Lung microvascular endothelial cell (primary cell): ENCODE measurements at places on chromosomes 3 and 15. TPM values are rescaled to one million over a fixed set of nuclear protein-coding genes. Genes with fewer than 3 reads are reported as not detected.

The UBE2E2 gene
- total RNA-seq = 20.4 and 28.5 TPM in 2 replicates

The FRMD5 gene
- 0.99 and 1.5 TPM in 2 replicates for total RNA-seq

The LSG1 gene
- total RNA-seq = 48.6 and 54.6 TPM in 2 replicates

The CSTA gene
- not detected in 2 replicates for total RNA-seq

The CP gene
- total RNA-seq = under 0.01 and 0.60 TPM in 2 replicates

The CCDC39 gene
- not detected in 2 replicates for total RNA-seq

The ZNF621 gene
- 5.0 and 6.0 TPM in 2 replicates for total RNA-seq

The CCDC13 gene
- total RNA-seq = 0.20 and 0.22 TPM in 2 replicates

The UNC13C gene
- not detected in 2 replicates for total RNA-seq

The LRRC3B gene
- not detected in 2 replicates for total RNA-seq

The TMCO5A gene
- total RNA-seq = not detected in 2 replicates

The CCR3 gene
- total RNA-seq = not detected in 2 replicates

The ZSCAN29 gene
- 11.1 and 16.1 TPM in 2 replicates for total RNA-seq

The LYSMD2 gene
- total RNA-seq = 11.1 and 26.8 TPM in 2 replicates

The PRR20G gene
- not detected in 2 replicates for total RNA-seq

The LRTM1 gene
- total RNA-seq = not detected in 2 replicates

The NDN gene
- total RNA-seq = 25.3 and 26.8 TPM in 2 replicates

The WHAMM gene
- 3.9 and 6.0 TPM in 2 replicates for total RNA-seq

The KY gene
- not detected in 2 replicates for total RNA-seq

The RYR3 gene
- total RNA-seq = not detected in 2 replicates

The BOC gene
- not detected in 2 replicates for total RNA-seq

The LARP6 gene
- total RNA-seq = 7.1 and 11.8 TPM in 2 replicates

The HYAL1 gene
- total RNA-seq = 3.1 and 5.8 TPM in 2 replicates
